ENCODE measurements at places on chromosomes 5 and 9.

- DNase-seq = no peak
Measured at GRCh38 chr5:65854925-65855324, 71.5 kb upstream of the ERBIN start.

DNA sequence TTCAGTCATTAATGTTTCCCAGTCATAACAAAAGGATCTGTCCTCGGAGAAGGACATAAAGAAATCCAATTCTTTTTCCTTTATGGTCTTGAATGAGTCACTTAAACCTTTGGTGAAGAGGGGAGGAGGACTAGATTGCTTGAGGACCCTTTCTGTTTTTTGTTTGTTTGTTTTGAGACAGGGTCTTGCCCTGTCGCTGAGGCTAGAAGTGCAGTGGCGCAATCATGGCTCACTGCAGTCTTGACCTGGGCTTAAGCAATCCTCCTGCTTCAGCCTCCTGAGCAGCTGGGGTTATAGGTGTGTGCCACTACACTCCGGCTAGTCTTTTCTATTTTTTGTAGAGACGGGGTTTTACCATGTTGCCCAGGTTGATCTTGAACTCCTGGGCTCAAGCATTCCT lies 12.3 kb downstream of the TIGD6 start:
- DNase-seq = no peak

DNA sequence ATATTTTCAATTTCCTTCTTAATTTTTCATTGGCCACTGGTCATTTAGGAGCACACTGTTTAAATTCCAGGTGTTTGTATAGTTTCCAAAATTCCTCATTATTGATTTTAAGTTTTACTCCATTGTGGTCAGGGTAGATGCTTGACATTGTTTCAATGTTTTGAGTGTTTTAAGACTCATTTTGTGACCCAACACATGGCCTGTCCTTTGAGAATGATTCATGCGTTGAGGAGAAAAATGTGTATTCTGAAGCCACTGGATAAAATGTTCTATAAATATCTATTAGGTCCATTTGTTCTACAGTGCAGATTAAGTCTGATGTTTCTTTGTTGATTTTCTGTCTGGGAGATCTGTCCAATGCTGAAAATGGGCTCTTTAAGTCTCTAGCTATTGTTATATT lies 24.4 kb upstream of the FNIP1 start:
- no peak for DNase-seq

GRCh38 chr9:12748954-12749353 lies 25.9 kb upstream of the LURAP1L start:
- DNase-seq = no peak

DNA sequence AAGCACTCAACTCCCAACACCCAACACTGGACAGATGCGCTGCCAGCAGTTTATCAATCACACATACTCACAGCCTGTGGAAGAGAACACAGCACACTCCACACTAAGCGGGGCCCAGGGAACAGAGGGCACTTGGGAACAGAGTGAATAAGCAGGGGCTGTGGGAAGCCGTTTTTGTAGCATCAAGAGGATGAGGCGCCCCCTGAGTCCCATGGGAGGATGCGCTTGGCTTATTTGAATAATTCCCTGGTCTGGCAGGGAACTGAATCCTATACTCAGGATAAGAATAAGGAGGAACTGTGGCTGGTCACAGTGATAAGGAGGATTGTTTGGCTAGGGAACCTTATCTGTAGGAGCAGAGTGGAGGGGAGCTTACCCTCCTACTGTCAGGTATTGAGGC lies 96.1 kb upstream of the DNAH5 start:
- no peak for DNase-seq

DNA sequence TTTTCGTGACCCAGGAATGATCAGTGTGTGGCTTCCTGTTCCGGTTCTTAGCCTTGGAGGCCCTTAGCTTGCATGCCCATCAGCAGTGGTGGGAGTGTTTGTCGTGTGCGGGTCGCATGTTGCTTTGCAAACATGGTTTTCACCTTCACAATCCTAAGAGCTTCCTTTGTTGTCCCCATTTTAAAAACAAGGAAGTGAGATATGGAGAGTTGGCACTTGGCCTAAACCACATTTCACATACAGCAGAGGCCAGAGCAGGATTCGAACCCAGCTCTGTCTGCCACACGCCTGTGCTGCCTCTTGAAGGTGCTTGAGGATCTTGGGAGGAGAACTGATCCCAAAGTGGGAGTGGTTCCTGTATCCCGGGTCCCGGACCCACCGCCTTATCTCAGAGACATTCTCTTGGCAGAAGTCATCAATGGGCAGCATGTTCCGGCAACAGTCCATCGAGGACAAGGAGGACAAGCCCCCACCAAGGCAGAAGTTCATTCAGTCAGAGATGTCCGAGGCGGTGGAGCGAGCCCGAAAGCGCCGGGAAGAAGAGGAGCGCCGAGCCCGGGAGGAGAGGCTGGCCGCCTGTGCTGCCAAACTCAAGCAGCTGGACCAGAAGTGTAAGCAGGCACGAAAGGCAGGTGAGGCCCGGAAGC lies 38.2 kb upstream of the POMT1 start:
- DNase-seq = no peak

DNA sequence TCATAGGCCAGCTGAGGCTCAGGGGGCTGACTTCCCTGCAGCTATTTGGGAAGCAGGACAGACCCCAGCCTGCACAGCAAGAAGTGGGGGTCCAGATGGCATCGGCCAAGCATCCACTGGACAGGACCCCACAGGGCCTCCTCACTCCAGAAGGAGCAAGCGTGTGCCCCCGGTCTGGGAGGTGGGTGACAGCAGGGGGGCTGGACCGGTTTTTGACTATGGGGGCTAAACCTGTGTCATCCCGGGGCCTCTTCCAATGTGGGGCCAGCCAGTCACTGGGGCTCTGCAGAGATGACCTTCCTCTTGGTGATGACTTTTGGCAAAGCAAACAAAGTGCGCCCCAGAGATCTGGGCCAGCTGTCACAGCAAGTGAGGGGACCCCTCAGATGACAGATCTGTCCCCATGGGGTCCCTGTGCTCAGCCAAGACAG lies 163.9 kb downstream of the OLFM1 start:
- no peak for DNase-seq

DNA sequence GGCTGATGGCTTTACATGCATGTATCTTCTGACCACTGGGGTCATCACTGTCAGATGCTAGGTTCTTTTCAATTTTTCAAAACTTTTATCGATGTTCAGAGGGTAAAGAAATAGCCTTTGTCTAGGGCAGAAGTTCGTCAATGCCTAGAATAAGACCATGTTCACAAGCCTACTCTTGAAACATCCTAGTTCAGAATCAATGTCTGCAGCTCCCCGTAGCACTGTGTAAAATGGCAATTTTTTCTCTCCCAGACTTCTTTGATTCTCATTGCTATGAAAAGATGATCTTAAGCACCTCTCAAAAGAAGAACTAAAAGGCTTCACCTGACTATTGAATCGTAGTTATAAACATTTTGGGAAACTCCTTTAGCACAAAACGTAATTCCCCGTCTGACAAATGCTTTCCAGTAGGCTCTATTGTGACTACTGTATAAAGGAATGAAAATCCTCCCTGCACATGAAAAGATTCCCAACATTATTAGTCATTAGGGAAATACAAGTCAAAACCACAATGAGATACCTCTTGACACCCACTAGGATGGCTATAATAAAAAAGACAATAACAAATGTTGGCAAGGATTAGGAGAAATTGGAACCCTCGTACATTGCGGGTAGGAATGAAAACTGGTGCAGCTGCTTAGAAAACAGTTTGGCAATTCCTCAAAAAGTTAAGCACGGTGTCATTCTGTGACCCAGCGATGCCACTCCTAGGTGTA lies 263.5 kb downstream of the ARHGAP26 start:
- peak; percentile 83 for DNase-seq

- no peak for DNase-seq
Measured at GRCh38 chr5:10559871-10560270, 4.0 kb upstream of the ANKRD33B start.

DNA sequence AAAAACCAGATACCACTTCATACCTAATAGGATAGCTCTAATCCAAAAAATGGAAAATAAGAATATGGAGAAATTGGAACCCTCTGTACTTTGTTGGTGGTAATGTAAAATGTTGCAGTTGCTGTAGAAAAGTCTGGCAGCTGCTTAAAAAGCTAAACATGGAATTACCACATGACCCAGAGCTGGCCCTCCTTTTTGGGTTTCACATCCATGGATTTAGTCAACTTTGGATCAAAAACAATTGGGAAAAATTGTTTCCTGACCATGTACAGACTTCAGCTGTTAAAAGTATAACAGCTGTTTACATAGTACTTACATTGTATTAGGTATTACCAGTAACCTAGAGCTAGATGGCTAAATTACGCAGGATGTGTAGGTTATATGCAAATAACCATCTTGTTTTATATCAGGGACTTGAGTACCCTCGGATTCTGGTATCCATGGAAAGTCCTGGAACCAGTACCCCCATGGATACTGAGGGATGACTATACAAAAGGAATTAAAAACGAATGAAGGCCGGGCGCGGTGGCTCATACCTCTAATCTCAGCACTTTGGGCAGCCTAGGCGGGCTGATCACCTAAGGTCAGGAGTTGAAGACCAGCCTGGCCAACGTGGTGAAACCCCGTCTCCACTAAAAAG lies 15.8 kb downstream of the DNAJA1 start:
- DNase-seq = no peak

DNA sequence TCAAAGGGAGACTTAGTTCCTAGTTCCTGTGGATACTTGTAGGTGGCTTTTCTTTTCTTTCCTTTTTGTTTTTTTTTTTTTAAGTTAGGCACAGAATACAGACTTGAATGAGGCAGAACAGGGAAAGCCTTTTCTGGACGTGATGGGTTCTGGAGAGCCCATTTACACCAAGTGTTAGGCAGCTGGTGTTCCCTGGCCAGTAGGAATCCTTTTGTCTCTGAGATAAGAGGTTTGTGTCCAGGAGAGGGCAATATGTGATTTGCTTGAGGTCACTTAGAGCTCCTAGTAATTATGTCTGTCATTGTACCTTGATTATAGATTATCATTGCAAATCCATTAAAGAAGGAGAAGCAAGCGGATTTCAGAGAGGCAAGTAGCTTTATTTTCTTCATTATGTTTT lies 9.1 kb downstream of the MEGF10 start:
- no peak for DNase-seq

DNA sequence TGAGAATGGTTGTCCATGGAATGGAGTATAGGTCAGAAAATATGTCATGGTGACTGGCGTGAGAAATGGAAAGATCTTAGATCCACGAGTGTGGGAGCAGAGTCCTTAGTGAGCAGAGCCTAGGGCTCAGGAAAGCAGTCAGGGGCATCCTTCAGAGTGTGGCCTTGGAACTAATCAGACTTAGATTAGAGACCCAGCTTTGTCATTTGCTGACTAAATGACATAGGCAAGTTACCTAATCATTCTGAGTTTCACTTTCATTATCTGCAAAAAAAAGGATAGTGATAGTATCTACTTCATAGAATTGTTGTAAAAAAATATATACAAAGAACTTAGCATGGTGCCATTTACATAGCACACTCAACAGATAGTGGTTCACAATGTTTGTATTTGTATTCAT lies 24.3 kb upstream of the SLIT3 start:
- no peak for DNase-seq

DNA sequence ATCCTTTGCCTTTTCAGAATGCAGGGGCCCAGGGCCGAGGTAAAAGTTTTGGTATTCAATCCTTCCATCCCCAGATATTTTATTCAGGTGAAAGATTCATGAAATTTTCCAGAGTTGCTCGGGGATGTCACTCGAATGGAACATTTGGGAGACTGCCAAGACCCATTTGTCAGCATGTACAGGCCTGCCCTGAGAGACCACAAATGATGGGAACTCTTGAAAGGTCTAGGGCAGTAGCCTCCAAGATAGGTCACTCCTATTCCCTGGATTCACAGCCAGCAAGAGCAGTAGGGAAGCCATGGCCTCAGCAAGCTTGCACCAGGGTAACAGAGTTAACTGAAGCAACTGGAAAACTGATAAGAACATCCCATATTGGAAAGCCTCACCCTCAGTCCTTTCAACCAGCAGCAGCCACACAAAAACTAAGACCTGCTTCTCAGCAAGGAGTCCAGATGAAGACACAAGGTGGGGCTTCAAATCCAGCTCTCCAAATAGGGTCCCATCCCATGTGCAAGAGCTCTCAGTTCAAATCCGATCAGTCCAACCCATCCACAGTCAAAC lies 12.5 kb downstream of the CARD6 start:
- no peak for DNase-seq

- DNase-seq = no peak
Measured at GRCh38 chr9:122875523-122875922, 29.6 kb downstream of the RC3H2 start.

DNA sequence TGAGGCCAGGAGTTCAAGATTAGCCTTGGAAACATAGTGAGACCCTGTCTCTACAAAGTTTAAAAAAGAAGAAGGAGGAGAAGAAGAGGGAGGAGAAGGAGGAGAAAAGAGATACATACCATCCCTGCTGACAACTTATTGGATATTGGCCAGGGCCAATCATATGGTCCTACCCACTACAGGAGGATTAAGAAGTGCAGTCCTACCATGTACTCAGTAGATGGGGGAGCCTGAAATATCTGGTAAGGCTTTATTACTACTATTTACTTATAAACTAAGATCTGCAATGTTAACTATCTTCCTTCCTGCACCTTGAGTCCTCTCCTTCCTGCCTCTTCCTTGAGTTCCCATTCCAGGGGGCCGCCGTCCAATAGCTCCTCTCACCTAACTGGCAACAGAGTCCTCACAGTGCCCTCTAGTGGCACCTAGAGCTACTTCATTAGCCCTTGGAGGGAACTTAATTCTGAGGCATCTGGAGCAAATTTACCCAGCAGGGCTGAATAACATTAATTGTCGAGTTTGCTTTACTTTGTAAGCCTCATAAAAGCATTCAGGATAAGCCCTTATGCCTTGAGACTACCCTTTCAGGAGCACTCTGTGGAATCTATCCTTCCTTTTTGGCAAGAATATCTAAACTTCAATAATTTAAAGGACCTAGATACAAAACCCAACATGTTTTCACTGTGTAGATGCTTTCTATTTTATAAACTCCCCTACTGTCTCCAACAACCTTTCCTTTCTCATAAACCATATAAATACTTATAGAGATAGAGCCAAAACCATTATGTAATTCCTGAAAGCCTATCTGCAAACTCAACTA lies 39.1 kb upstream of the RANBP6 start:
- no peak for DNase-seq

DNA sequence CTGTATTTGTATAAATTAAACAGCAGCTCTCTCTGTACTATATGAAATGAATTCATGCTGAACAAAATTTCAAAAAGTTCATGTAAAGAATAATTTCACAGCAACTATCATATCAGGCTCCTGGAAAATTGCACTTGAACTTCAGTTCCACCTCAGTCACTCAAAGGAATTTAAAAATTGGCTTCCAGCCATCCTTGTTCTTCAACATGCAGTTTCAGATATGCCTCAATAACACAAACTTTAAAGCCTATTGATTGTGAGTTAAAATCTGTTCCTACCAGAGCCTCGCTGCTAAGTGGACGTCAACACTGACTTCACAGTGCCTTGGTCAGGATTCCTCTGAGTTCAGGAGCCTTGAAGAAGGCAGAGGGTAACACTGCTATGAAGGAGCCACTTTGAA lies 418.7 kb upstream of the WWC1 start:
- DNase-seq = no peak

DNA sequence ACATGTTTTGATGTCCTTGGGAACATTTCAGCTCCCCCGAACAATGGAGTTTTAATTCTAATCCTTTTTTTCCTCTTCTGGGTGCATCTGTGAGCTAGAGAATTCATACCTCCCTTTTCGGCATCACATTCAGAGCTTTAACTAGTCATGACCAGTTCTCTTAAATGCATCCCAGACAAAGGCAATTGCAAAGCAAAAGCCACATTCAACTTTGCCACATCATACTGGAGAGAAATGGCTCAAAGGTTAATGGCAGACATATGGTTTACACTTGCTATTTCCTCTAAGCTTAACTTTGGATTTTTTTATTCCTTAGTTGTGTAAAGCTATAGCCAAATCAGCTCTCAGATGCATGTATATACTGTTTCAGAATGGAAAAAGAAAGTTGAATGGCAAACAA lies 153.3 kb downstream of the ESM1 start:
- no peak for DNase-seq
